ENCODE measurements at places on chromosomes 3 and 15.

- DNase-seq: no peak
Observed at GRCh38 chr3:140505876-140506275, 172.0 kb upstream of the TRIM42 start.

- no peak for DNase-seq
Observed at GRCh38 chr3:167146911-167147310, 233.2 kb downstream of the ZBBX start.

- DNase-seq: no peak
Observed at GRCh38 chr3:34856081-34856947, 783.0 kb upstream of the ARPP21 start.

DNA sequence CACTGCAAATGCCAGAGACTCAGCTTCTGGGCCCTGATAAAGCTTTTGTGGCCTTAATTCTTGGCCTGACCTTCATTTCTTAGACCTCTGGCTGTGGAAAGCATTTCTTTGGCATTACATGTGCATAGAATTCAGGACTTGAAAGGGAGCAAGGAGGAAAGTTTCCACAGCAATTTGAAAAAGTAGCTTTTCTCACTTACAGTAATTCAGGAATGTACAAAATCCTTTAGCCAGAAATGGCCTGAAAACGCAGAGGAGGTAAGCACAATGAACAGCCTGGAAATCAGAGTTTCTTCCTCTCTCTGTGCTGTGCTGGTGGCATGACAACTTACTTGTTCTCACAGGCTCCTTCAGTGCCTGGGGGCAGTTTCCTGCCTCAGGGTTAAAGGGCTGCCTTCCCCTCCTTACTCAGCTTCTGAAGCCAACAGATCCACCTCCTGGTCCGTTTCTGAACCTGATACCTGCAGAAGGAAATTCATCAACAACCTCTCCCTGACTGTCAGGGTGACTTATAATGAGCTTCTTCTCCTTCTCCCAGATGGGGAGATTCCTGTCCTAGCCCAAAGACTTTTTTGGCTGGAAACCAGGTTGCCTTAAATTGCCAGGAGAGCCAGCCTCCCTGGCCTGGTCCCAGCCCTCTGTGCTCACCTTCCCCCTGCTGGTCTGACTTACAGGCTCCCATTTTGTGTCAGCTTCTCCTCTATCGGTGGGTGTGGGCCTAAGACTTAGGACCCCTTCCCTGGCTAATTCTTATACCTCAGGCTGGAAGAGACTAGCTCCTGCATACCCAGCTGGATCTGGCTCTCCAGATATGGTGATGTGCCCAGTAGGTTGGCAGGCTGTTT is 102.3 kb downstream of the MYRIP start:
- DNase-seq: no peak

- no peak for DNase-seq
Observed at GRCh38 chr3:112136046-112136445, 3.0 kb upstream of the GCSAM start.

- DNase-seq: no peak
Observed at GRCh38 chr3:167736997-167737396, 1.5 kb downstream of the SERPINI1 start.

- no peak for DNase-seq
Observed at GRCh38 chr15:39579487-39580116, 1.3 kb upstream of the THBS1 start.

- DNase-seq: no peak
Observed at GRCh38 chr3:156808025-156808424, 18.1 kb upstream of the LEKR1 start.

DNA sequence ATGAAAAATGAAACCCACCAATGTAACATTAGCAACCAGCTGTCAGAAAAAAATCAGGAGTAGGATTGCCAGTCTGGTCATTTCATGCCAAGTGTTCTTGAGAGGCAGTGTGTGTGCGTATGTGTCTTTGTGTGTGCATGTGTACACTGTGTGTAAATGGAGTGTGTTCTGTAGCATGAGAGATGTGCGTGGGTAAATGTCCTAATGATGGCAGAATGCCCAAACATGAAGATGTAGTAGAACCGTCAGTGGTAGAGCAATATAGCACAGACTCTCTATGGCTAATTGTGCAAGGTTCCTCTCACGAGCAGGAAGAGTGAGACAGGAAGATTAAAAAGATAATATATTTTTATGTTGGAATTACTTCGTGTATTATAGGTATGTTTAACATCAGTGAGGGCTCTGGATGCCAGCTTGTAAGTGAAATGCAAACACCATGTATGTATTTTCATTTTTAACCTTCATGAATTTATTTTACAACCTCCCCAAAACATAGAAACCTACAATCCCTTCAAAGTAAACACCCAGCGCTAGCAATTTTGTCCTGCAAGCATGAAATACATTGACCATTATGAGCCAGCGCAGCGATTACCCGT is 1038.7 kb downstream of the IGSF11 start:
- no peak for DNase-seq

DNA sequence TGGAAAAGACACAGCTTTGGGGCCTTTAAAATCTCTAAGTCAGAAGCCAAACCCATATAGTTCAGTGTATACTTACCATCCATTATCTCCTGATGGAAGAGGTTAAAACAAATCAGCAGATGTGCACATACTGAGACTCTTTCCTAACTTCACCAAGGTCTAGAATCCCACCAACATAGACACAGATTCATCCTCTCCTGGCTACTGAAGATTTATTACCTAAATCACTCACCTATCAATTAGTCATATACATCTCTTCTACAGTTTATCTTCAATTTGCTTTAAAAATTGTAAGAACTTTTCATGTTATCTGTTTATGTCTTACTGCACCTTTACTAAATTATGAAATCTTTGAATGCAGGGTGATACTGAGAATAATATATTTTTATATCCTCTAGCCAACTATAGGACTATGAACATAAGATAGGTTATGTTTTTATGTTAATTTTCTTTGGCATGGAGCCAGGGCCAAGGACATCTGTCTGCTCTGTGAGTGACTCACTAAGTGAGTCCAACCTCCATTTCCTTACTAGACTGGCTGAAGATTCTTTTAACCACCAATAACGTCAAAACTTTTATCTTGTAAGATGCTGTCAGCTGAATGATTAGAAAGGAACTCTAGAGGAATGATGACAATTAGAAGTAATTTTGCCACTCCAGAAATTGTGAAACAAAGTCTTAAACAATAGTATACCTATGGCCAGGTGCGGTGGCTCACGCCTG is 397.6 kb downstream of the FOXP1 start:
- DNase-seq: peak; percentile 19

DNA sequence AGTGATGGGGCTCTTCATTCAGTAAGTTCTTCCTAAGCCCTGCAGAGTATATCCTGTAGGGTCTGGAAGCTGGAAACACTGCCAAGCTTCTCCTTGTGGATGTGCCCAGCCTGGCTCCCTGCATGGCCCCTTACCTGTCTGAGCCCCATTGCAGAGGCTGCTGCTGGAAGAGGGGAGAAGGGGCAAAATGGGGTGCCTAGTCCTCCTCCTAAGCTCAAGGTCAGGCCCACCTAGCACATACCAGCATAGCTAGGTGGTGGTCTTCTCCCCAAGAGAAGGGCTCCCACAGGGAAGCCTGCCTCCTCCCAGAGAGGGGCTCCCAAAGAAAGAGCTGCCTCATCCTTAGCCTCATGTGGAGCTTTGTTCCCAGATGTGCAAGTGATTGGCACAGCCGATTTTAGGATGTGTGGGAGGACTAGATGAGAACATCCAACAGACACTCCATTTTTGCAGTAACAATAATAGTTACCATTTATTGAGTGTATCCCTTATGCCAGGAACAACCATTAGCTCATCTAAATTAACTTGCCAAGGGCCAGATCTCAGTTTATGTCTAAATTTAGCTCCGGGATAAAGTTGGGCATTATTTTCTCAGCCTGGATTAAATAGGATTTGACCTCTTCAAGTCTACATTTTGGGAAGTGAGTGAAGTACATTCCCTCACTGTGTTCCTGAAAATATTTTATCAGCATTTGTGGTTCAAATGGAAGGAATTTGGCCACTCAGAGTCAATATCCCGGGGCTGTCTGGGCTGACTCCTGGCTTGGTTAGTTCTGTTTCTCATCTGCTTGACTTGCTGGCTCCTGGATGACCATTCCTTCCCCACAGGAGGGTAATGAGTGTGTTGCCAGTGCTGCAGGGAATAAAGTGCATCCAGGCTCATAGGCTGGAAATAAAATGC is 291.1 kb upstream of the ROPN1 start:
- DNase-seq: no peak

DNA sequence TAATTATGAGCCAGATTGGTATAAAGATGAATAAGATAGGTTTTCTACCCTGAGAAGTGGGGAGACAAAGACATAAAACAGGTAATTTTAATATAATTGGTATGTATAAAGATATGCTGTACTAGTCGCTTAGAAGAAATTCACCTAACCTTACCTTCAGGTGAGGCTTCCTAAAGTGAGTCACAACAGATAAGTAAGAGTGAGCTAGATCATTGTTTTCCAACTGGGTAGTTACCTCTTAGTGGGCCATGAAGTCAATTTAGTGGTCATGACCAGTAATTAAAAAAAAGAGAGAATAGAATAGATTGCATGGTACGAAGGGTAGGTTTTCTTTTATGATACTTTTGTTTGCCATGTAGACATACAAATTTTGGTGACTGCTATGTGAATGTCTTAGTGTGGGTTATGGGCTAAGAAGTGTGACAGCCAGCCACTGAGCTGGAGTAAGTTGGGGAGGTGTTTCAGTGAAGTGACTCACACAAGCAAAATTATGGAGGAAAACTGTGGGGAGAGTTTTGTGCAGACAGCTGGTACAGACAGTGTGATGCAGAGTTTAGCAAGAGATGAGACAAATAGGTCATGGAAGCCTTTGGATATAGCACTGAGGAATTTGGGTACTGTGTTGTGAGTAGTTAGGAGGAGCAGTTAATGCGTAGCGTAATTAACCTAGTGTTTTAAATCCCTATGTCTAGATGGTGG is 8.2 kb downstream of the TRNT1 start:
- DNase-seq: no peak

DNA sequence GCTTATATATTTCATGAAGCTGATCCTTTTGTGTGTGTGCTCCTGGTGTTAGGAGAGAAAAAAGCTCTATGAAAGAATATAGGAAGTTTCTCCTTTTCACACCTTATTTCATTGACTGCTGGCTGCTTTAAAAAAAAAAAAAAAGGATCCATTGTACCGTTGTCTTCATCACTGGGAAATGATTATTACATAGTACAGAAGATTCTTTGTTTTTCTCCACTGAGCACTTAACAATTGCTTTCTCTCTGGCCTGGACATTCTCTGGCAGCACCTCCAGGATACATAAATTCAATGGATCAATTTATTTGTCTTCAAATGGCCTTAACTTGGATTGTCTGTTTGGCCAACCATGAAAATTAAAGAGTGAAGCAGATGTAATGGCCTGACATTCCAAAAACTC is 37.2 kb downstream of the DPH3 start:
- no peak for DNase-seq

DNA sequence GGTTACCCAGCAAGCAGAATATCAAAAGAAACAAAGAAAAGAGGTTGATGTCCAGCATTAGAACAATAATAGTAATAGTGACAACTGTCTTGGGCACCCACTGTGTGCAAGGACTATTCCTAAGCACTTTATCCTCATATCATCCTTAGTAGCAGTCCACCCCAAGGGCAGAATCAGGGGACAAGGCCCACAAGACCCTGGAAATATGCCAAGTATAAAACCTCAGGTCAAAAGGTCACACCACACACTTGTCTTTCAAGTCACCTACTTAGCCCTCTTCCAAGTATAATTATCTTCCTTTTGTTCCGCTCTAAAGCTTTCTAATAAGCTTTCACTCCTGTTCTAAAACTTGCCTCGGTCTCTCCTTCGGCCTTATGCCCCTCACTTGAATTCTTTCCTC is 124.0 kb upstream of the STT3B start:
- no peak for DNase-seq

DNA sequence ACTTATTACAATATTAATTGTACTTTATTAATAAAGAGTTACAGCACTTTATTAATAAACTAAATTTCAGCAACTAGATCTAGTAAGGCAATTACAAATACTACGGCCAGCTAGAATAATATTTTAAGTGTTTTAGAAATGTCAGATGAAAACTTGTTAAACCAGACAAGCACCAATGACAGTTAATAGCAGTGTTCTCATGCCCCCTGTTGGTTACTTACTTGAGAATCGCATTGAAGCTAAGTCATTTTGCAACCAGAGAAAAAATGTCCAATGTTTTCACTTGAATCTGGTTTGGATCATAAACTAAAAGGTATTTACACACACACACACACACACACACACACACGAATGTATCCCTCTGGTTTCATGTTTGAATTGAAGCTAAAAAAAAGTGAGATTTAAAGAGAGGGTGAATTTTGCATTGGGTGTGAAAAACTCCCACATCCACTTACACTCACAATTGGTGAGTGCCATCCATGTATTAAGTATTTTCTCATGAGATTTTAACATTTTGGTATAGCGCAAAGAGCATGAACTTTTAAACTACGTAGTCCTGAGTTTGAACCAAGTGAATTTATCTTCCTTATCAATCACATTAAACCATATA is 347.7 kb downstream of the ZBBX start:
- no peak for DNase-seq

DNA sequence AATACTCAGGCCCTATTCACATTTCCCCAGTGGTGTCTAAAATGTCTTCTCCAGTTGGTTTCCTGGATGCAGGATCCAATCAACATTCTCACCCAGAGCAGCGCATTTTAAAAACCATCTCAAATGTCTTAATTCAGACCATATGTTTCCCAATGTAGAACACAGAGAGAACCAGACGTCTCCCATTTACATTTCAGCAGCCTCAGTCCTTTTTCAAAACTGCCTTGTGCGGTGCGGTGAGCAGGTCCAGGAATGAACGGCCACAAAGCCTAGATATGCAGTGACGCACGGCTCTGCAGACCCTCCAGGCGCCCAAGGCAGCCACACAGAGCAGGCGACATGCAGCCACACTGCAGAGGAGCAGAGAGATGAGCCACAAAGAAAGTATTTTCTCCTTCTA is 66.1 kb upstream of the MEX3B start:
- DNase-seq: no peak

- DNase-seq: no peak
Observed at GRCh38 chr3:152842413-152842812, 7.5 kb downstream of the P2RY1 start.

- DNase-seq: no peak
Observed at GRCh38 chr3:46271209-46271745, 29.0 kb downstream of the CCR3 start.

DNA sequence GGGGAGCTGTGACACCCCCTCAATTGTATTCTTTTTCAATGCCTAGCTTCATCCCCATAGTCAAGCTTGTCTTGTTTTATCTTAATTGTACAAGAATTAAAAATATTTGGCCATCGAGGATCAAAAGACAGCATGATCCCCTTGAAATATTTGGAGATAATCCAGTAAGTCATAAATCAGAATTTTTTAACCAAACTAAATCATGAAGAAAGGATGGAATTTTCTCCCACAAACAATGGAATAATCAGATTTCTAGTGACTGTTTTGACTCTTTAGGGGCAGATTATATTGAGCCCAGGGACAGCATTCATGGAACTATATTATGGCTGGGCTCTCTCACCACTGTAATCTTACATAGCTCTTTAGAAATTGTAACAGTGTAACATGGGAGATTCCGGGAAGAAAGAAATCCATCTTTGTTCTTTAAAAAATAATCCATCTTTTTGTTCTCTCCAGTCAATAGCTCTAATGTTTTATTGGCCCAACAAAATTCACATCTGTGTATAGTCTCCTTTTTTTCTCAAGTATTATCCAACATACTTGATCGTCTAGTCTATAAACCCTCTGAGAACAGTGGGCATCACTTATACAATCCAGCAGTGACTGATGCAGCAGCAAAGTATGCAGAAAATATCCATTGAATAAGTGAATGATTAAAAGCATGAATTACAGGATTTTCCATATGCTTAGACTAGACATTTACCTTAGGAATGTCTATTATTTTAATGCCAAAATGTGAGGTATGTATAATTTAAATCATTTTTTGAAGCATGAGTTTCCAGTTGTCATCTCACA is 277.0 kb upstream of the PLSCR5 start:
- no peak for DNase-seq

Measured in T-helper 2 cell treated with Interferon-gamma antibody and Interleukin-4, amounts not matched to agents 5 μg/mL and 100 μg/mL, for 36 hours (primary cell).